ENCODE measurements at places on chromosomes 1 and 21.

GRCh38 chr1:187985897-187986654 is 1157.3 kb downstream of the PLA2G4A start:
- no peak for ATAC-seq

GRCh38 chr1:151540982-151541377 is 871 bp downstream of the TUFT1 start:
- no peak for ATAC-seq

- no peak for ATAC-seq
These were observed 45.4 kb upstream of the MPZL1 start for GRCh38 chr1:167676205-167676915.

- ATAC-seq, result no peak
These were observed 176.1 kb upstream of the CSF3R start for GRCh38 chr1:36658838-36659237.

- ATAC-seq, result no peak
These were observed 9.9 kb downstream of the CEP104 start for GRCh38 chr1:3847081-3847480.

DNA sequence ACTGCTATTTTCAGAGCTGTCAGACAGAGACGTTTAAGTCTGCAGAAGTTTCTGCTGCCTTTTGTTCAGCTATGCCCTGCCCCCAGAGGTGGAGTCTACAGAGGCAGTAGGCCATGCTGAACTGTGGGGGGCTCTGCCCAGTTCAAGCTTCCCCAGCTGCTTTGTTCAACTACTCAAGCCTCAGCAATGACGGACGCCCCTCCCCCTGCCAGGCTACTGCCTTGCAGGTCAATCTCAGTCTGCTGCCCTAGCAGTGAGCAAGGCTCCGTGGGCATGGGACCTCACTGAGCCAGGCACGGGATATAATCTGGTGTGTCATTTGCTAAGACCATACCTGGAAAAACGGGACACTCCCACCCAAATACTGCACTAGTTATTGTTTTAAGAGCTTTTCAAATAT is 219.7 kb downstream of the BRINP3 start:
- no peak for ATAC-seq

DNA sequence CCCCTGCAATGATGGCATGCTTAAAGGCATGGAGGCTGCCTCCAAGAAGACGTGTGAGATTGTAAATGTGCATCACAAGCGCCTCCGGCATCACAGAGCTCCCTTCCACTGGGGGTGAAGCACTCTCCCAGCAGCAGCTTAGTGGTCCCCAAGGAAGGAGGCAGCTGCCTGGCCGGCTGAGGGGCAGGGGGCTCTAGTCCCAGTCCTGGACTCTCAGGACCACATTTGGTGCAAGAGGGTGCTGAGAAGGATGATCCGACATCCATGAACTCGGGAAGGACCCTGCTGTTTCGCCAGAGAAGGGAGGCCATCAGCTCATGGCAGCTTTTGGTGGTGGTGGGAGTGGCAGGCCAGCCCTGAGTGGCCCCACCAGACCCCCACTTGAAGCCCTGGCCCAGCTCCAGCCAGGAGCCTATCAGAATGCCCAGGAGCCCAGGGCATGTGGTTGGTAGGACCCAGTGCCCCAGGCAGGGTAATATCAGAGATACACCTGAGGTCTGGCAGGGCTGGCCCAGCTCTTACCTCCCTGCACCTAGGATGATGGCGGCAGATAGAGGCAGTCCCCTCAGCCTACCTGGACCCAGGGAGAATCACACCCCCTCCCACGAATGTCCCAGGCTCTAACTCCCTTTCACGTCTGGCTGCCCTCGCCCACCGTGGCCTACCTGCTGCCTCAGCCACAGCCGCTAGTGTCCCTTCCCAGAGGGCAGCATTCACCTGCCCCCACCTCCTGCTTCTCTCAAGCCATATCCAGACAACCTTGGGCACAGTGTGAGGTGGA is 2.4 kb upstream of the WNT9A start:
- no peak for ATAC-seq

DNA sequence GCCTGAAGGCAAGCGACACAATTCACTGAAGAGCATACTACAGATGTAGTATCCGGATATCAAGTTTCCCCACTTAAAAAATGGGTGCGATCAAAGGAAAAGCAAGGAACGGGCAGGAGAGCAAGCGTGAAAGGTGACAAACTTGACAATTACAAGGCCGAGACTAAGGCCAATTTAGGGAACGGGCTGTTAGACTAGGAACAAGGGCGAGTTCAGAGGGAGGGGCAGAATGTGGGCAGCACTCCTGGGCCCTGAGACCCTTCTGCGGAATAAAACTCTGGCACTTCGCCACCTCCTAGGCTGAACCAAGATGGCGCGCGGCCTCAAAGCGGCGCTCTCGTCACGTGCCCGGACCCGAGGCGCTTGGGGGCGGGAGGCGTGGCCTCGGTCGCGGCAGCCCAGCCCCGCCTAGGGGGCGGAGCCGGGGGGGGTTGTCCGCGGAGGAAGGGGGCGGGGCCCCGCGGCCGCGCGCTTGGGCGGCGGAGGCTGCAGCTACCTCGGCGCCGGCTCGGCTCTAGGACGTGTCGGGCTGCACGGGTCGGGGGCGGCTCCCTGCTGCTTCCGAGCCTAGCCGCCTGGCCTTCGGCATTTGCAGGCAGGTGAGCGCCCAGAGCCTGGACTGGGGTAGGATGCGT is at the start of gene PPFIA4:
Gene PPFIA4, plus strand, starts transcription at position 461 of the 635 bp plus-strand sequence. CDS start 12,518 bp downstream, outside the sequence.
- peak; percentile 86 for ATAC-seq

DNA sequence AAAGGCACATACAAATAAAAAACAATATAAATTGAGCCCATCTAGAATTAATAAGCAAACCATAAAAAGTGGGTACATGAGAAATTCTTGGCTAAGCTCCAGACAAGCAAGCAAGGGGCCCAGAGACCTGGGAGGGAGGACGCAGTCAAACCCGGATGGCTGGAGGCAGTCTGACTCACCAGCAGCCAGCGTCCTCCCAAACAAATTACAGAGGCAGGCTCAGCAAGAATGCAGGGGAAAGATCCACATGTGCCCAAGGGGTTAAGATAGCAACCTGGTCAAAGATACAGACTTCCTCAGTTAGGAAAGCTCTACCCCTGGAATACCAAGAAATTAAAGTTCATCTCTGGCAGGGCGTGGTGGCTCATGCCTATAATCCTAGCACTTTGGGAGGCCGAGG is 7.4 kb upstream of the TIAM1 start:
- ATAC-seq, result no peak

DNA sequence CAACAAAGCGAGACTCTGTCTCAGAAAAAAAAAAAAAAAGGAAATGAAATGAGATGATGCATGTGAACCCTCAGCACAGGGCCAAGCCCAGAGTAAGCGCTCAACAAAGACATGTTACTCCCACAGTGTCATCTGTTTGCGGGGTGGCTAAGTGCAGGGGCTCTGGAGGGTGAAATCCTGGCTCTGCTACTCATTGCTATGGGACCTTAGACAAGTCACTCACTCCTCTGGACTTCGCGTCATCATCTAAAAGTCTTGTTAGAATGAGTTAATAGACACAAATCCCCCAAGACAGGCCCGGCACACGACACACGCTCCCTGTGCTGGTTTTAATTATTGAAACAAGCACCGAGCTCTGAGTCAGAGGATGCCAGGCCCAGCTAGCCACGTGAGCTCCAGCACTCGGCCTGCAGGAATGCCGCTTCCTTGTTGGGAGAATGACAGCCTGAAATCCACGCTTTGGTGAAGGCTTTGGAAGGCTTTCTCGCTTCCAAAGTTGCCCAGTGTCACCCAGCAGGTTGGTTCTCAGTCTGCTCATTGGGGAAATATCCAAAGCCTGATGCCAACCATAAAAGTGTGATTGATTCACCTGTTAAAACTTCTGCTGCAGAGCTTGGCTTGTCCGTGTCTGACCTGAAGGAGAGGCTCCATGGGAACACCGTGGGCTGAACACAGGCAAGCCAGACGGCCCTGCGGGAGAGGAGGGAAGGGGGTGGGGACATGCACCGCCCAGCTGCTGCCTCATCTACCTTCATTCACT is 36.7 kb upstream of the TARDBP start:
- no peak for ATAC-seq

- ATAC-seq, result no peak
These were observed 15.1 kb downstream of the POU3F1 start for GRCh38 chr1:38031513-38031866.

DNA sequence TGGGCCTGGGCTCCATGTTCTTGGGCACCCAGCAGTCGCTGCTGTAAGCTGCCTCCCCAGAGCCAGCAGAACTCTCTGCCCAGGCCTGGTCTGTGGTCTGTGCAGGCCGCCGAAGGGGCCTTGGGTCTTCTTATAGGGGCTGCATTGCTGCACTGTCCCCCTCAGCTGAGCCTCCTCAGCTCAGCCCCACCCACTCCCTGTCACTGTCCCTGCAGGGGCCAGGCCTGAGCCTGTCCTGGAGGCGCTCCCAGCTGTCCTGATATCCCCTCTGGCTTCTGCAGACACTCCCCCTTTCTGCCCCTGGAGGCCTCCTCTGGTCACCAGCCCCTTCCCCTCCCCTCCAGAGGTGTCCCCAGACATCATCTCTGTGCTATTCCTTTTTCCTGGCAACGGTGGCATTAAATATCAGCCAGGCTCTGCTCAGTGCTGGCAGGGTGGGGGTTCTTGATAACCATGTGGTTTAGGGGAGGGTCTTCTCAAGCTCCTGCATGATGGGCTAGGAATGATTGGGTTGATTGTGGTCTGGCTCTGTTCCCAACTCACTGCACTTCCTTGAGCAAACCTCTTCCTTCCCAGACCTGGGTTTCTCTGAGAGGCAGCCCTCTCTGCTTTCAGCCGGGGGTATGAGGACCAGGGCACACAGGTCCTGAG is 3.7 kb upstream of the FOXO6 start:
- no peak for ATAC-seq

GRCh38 chr1:217564833-217565232 is 66.1 kb downstream of the GPATCH2 start:
- ATAC-seq, result no peak

All from activated CD4-positive, CD25-positive, alpha-beta regulatory T cell treated with anti-CD3 and anti-CD28 coated beads, Interleukin-2, amount 50 U/mL, for 24 hours (primary cell).